Stimulated activated CD4-positive, alpha-beta T cell treated with anti-CD3 and anti-CD28 coated beads, TNF-alpha, amount 100 ng/mL, for 1 hour (primary cell): ENCODE measurements at places on chromosomes 1 and 21.

GRCh38 chr1:156949127-156949526, 28.7 kb downstream of the LRRC71 start:
- no peak for DNase-seq

- DNase-seq, result no peak
Observed at GRCh38 chr1:208829595-208829994, 585.4 kb upstream of the PLXNA2 start.

DNA sequence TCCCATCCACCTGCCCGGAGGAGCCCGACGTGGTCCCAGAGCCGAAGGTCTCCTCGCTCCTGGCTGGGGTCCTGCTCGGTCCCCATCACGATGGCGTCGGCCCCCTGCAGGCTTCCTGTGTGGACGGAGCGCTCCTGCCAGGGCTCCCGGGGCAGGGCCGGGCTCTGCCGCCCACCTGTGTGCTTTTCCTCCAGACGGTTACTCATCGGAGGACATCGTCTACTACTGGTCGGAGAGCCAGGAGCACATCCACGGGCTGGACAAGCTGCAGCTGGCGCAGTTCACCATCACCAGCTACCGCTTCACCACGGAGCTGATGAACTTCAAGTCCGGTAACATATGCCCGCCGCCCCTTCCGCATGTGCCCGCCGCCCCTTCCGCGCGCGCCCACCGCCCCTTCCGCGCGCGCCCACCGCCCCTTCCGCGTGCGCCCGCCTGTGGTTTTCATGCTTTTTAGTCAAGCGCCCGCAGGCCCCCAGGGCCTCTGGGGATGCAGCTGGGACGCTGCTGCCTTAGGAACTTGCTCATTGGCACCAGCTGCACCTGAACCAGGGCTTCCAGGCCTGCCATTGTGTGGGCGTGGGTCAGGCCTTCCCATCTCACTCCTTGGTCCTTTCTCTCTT, 8.9 kb downstream of the GABRD start:
- DNase-seq, result no peak

DNA sequence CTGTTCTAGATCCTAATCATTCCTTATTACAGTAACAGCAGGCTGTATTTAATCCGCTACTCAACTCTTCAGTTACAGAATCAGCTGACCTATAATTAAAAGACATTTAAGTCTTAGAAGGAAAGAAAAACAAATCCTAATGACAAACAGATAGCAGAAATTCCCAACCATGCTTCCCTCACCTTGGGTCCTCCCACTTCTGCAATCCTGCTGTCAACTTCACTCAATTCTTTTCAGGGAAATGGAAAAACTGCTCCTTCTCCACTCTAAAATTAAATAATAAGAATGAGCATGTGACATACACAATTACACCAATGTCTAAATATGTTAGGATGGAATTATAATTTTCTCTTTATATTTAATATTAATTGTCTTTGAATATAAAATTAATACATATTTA, 182.6 kb upstream of the LYPLAL1 start:
- no peak for DNase-seq
